ENCODE measurements at places on chromosomes 2 and 18. TPM values are rescaled to one million over a fixed set of nuclear protein-coding genes. Genes with fewer than 3 reads are reported as not detected.

AGXT gene
- not detected for total RNA-seq

KCNG2 gene
- 0.32 TPM for total RNA-seq

REG3A gene
- total RNA-seq, result not detected

ALPP gene
- total RNA-seq, result not detected

MARCHF7 gene
- 86.5 TPM for total RNA-seq

TWIST2 gene
- total RNA-seq, result 0.83 TPM

COLEC11 gene
- total RNA-seq, result 3.1 TPM

RAD51AP2 gene
- total RNA-seq, result 0.43 TPM

CHCHD5 gene
- 24.9 TPM for total RNA-seq

SP5 gene
- 0.92 TPM for total RNA-seq

CNNM3 gene
- 10.7 TPM for total RNA-seq

VAMP8 gene
- total RNA-seq, result 8.2 TPM

CROCC2 gene
- total RNA-seq, result not detected

GPBAR1 gene
- total RNA-seq, result 1.2 TPM

CABLES1 gene
- total RNA-seq, result 1.5 TPM

POTEF gene
- total RNA-seq, result not detected

DYNAP gene
- not detected for total RNA-seq

LIMS4 gene
- total RNA-seq, result 4.5 TPM

PLEK gene
- 3.7 TPM for total RNA-seq

MOGAT1 gene
- 0.24 TPM for total RNA-seq

GALNT5 gene
- total RNA-seq, result 0.35 TPM

HOXD12 gene
- not detected for total RNA-seq

SKA1 gene
- 0.13 TPM for total RNA-seq

RNF125 gene
- 1.5 TPM for total RNA-seq

FOXI3 gene
- total RNA-seq, result not detected

ACADL gene
- 6.2 TPM for total RNA-seq

LGALSL gene
- 13.1 TPM for total RNA-seq

CPO gene
- not detected for total RNA-seq

CNDP1 gene
- total RNA-seq, result not detected

TPGS2 gene
- total RNA-seq, result 28.4 TPM

SNTG2 gene
- total RNA-seq, result 1.0 TPM

FSHR gene
- not detected for total RNA-seq
